Stimulated activated CD8-positive, alpha-beta memory T cell treated with anti-CD3 and anti-CD28 coated beads, Interleukin-7, amount 100 ng/mL, for 1 hour (primary cell): ENCODE measurements at places on chromosomes 6 and 20.

GRCh38 chr6:7086488-7086887 is 21.3 kb upstream of the RREB1 start:
- no peak for DNase-seq

DNA sequence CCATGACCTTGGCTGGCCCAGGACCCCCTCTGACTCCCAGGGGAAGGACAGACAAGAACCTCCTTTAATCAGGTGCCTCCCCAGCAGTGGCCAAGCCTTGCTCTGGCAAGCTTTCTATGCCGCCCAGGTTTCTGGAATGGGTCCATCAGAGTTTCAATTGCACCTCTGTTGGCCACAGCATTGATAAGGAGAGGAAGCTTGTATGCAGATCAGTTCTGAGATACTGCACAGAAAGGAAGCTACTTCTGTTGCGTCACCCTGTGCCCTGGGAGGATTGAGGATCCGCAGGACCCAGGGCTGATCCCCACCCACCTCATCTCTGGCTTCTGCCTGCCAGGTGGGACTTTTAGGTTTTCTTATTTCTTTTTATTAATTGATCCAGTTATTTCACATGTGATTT is 167.2 kb downstream of the TFAP2C start:
- DNase-seq: no peak

DNA sequence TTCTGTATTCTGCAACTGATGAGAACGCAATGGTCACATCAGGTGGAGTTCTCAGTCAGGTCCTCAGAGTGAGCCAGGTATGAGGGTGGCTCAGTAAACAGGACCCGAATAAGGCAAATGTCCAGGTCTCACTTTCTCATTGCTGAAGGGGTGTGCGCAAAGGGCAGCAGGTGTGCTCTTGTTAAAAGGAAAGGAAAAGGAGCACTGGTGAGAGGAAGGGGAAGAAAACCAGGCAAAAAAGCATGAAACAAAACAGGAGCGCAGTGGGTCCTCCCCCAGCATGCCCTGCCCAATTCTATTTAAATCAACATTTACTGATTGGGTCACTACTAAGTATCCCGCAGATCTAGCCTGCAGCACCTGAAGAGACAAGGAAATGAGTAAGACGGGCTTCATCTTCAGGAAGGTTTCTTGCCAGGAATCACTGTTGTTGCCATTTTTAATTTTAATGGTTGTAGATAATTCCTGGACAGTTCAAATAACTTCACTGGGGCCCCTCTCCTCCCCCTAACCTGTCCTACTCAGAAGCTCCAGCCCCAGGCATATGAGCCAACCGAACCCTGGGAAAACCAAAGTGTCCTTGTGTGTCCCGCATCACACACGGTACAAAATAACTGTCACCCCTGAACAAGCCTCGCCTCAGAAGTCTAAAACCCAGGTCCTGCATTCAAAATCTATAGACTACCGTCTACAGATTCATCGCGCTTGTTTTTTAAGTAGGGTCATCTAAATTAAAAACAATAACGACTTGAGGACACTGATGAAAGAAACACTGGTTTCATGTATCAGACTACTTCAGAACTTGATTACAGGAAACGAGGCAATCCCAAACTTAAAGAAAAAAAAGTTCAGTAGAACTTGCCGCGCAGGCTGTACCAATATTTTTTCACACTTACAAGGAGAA is 980 bp downstream of the MBOAT1 start:
- no peak for DNase-seq

- no peak for DNase-seq
Observed at GRCh38 chr6:71529026-71529425, 240.4 kb downstream of the OGFRL1 start.

GRCh38 chr6:107624050-107624449 is 134.1 kb downstream of the SOBP start:
- no peak for DNase-seq

GRCh38 chr6:12884983-12885382 is 168.4 kb downstream of the PHACTR1 start:
- no peak for DNase-seq

DNA sequence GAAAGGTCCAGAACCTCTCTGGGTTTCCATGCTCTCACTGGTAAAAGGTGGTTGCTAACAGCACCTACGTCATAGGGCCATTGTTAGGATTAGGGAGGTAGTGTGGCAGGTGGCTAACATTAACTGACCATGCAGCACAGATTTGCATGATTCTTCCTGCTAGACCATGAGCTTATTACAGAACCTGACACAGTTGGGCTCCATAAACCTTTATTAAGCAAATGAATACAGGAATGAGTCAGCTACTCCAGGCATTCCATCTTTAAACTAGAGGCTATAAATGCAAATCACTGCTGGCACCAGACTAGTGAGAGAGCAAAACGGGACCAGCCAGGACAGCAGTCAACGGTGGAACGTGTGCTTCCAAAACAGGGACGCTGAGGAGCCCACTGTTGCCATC is 440.1 kb downstream of the PTPRT start:
- no peak for DNase-seq

DNA sequence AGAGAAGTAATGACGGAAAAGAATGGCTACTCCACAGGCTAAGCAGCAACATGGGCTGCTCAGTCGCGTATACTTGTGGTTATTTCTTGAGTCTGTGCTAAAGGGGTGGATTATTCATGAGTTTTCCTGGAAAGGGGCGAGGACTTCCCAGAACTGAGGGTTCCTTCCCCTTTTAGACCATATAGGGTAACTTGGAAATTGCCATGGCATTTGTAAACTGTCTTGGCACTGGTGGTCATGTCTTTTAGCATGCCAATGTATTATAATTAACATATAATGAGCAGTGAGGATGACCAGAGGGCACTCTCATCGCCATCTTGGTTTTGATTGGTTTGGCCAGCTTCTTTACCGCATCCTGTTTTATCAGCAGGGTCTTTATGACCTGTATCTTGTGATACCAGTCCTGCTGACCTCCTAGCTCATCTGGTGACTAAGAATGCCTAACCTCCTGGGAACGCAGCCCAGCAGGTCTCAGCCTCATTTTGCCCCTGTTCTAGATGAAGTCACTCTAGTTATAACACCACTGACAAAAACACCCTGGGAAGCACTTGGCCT is 11.4 kb downstream of the LBP start:
- no peak for DNase-seq

DNA sequence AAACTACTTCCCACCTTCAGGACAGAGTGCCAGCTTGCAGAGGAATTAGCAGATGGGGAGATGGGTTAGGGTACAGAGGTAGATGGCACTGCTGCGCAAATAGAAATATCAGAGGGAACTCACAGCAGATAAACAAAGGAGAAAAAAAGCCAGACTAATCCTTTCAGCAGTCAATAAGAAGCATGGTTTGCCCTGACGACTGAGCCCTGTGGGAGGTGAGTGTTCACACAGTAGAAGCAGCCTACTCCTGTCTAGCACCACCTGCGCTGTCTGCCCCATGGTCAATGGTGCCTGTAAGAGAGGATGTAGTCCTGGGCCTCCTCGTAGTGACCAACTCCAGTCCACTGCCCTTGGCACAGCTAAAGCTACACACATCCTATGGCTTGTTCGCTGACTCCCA is 174.1 kb downstream of the IBTK start:
- DNase-seq: no peak

DNA sequence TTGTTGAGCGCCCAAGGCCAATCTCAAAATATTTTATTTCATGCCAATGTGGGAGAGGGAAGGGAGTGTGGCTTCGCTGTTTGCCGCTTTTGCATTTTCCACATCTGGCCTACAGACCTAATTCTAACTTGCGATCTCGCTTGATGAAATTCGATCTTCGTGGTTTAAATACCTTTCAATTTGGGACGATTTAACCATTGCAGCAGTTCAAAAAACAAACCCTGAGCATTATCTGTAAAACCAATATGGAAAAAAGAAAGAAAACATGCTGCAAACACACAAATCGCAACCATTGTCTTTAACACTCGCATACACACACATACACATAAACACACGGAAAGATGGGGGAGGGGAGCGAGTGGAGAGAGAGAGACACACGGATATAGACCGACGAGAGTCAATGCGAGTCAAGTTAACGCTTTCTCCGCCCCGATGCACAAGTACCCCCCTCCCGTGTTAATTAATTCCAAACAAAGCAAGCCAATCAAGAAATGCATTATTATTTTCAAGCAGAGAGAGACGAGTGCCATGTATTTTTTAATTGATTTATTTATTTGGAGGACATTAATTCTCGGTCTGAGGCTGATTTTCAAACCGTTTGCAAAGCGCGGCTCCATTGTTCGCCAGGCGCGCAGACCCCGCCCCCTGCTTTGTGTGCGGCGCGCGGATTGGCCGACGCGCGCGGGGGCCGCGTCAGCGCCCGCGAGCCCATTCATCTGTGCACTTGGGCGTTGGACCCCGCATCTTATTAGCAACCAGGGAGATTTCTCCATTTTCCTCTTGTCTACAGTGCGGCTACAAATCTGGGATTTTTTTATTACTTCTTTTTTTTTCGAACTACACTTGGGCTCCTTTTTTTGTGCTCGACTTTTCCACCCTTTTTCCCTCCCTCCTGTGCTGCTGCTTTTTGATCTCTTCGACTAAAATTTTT is at the start of gene MARCKS:
TSS of gene MARCKS (plus strand) at position 721 of the 931 bp plus-strand sequence. CDS start 401 bp downstream, outside the sequence.
- no peak for DNase-seq

- DNase-seq: no peak
Observed at GRCh38 chr20:42986143-42986773, 203.4 kb downstream of the PTPRT start.

DNA sequence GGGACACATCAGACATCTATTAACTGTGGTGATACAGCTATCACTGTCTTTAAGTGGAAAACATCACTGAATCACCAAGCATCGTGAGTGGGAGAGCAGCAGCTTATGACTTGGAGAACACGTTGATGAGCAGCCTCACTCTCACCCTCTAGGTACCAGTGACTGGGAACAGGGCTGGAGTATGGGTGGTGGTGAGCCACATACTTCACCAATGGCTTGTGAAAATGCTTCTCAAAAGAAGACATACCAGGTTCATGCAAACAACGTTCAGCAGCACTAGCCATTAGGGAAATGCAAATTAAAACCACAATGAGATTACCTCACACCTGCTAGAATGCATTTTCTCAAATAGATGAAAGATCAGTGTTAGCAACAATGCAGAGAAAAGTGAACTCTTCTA is 25.3 kb downstream of the SNX5 start:
- no peak for DNase-seq

DNA sequence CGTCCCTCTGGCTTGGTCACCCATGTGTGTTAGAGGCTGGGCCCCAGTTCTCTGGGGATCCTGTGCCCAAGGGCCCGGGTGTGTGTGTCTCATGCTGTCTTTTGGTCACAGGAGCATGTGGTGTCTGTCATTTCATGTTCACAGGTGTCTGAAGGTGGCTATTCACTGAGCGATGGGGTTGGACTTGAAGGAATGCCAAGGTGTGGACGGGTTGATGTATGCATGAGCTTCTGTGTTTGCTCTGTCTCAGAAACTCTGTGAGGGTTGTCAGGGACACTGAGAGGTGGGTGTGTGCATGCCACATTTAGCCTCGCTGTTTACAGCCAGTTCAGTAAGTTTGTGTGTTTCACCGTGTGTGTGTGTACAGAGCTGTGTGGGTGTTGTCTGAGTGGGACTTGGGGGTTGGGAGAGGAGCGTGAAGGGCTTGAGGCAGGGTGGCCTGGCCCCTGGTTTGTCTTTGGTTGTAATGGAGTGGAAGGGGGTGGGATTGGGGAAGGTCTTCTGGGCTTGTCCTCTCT is 1.2 kb downstream of the DDR1 start:
- no peak for DNase-seq

DNA sequence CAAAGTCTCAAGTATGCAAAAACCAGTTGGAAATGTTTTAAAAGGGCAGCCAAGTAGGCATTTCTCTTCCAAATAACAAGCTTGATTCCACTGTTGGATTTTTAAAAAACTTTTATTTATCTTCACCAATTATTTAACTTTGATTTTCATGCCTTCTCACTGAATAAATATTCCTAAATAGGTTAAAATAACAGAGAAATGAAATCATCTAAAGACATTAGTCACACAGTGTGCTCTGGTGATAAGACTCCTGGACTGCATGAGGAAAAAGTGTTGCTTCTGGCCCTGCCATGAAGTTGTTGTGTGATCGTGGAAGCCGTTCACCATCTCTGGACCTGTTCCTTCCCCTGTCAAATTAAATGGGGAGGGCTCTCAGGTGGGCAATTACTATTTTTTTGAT is 33.8 kb upstream of the IGF2R start:
- no peak for DNase-seq

DNA sequence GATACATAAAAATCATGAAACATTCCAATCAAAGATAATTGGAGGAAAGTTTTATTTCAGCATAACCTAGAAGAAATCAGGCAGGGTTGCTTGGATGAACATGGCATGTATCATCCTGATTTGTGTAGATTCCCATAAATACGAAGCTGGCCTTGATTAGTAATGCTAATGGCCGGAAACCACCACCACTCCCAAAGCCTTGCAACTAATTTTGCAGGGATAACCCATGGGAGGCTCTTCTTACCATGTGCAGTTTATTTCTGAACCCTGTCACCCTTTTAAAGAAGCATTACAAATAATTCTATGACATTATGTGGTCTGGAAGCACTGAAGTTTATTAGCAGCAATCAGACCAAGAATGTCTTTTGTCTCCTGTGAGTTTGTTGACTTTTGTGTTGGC is 80.8 kb downstream of the AIG1 start:
- no peak for DNase-seq

DNA sequence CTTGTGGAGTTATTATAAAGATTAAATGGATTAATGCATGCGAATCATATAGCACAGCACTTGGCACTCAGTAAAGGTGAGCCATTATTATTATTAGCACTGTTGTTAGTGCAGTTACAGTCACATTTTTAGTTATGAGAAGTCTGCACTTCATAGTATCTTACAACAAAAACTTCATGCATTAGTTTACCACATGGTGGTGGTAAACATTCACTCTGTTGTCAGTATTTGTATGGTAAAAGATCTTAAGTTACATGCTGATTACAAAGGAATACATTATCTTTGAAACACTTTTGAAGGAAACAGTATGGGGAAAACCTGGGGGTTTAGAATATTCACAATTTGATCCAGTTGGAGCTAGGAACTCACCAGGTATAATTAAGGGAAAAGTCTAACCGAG is 20.8 kb downstream of the TMEM14A start:
- no peak for DNase-seq

DNA sequence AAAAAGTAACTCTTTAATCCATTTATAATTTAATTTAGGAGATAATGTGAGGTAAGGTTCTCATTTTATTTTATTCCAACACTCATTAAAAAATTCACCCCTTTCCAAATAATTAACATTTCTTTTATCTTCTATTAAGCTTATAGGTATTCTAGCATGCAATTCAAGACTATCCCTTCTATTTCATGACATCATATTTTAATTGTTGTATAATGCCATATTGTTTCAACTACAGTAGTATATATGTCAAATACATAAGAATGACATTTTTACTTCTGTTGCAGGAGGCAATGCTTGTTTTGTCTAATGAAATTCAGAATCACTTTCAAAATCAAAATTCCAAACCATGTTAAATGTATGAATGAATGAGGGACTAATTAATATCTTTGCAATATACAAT is 76.2 kb downstream of the MAFB start:
- DNase-seq: no peak

GRCh38 chr20:33169176-33169794 is 1.3 kb downstream of the BPIFA2 start:
- no peak for DNase-seq

- no peak for DNase-seq
Observed at GRCh38 chr6:143708889-143709288, 31.1 kb downstream of the PHACTR2 start.

- DNase-seq: no peak
Observed at GRCh38 chr6:90484903-90485302, 102.0 kb downstream of the MAP3K7 start.
